ENCODE measurements at places on chromosomes 7 and 10. TPM values are rescaled to one million over a fixed set of nuclear protein-coding genes. Genes with fewer than 3 reads are reported as not detected.

The CYP3A7 gene
- not detected for polyA plus RNA-seq

The UCN3 gene
- not detected for polyA plus RNA-seq

The LIPN gene
- polyA plus RNA-seq, result not detected

The DDC gene
- 0.41 TPM for polyA plus RNA-seq

The SPDYE11 gene
- polyA plus RNA-seq, result not detected

The STEAP1 gene
- polyA plus RNA-seq, result 1.9 TPM

The RAB19 gene
- polyA plus RNA-seq, result not detected

The FAM204A gene
- 42.3 TPM for polyA plus RNA-seq

The DGKI gene
- polyA plus RNA-seq, result 2.1 TPM

The SPDYE16 gene
- 0.09 TPM for polyA plus RNA-seq

The NUDT13 gene
- polyA plus RNA-seq, result 2.7 TPM

The BHLHA15 gene
- polyA plus RNA-seq, result not detected
